ENCODE measurements at places on chromosomes 4 and X.

- no peak for DNase-seq
These were observed 81.1 kb downstream of the ARAP2 start for GRCh38 chr4:36163198-36163597.

DNA sequence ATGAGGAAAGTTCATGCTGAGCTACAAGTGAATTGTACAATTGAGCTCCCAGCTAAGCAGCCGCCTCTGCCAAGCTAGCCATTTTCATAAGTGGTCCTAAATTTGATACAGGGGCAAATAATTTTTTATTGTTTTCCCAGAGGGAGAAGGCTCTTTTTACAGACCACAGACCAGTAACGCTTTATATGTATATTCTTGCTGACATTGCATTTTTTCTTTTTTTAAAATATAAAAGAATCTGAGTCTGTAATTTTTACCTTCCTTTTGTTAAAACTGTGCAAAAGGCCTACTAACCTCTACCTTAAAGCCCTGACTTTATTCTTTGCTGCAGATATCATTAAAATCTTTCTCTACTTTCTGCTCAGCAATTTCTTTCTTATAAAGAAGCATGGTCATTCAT lies 501.2 kb upstream of the INTU start:
- no peak for DNase-seq

DNA sequence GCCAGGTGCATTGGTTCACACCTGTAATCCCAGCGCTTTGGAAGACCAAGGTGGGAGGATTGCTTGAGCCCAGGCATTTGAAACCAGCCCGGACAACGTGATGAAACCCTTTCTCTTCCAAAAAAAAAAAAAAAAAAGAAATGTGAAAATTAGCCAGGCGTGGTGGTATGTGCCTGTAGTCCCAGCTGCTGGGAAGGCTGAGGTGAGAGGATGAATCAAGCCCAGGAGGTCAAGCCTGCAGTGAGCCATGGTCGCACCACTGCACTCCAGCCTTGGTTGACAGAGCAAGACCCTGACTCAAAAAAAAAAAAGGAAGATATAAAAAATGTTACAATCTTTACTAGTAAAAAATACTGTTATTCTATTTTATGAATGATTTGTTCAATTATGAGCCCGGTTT lies 5.9 kb downstream of the FAM199X start:
- no peak for DNase-seq

DNA sequence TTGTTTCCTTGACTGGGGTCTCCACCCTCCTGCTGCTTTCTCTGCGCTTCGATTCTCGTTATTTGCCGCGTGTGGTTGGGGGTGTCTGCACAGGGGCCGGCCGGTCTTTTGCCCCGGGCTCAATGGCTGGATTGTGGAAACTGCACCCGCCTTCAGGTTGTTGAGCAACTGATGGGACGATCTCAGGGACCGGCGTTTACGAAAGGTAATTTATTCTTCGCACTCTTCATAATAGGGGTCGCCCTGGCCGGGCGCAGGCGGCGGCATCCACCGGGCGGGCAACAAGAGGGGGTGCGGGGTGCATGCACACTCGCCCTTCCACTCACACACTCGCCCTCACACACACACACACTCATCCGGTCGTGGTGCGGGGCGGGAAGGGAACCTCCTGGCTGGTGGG lies 1.4 kb downstream of the ADGRL3 start:
- DNase-seq: peak; percentile 30
